ENCODE measurements at places on chromosomes 1 and 21. TPM values are rescaled to one million over a fixed set of nuclear protein-coding genes. Genes with fewer than 3 reads are reported as not detected.

IKBKE gene
- 0.80 TPM for total RNA-seq

DNA sequence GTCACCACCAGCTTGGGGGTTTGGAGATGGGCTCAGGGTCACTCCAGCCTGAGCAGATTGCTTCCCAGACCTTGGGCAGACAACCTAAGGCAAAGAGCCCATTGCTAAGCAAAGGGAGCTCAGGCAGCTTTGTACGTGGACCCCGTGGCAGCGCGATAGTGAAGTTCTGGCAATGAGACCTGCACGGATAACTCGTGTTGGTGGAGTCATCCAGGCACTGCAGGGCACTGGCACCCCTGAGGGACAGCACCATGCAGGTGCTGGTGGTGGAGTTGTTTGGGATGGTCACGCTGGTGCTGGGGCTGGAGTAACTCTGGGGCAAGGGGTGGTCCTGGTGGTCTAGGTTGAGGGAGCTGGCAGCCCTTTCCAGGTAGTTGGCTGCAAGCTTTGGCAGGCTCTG lies 13.6 kb upstream of the HSPG2 start:
- no peaks in the 10 kb centered on the region for H3K27me3 ChIP-seq
- H3K4me1 ChIP-seq, result peaks cover 35% of the 10 kb centered on the region
- H3K36me3 ChIP-seq, result no peaks in the 10 kb centered on the region
- no peak overlapping the region for H3K27ac ChIP-seq
- DNase-seq, result no peak

- no peaks in the 10 kb centered on the region for H3K36me3 ChIP-seq
- H3K4me1 ChIP-seq, result peaks cover 8% of the 10 kb centered on the region
- H3K27me3 ChIP-seq, result peaks cover 8% of the 10 kb centered on the region
- DNase-seq, result no peak
These were observed 51.2 kb downstream of the IL23R start for GRCh38 chr1:67217417-67217816.

DNA sequence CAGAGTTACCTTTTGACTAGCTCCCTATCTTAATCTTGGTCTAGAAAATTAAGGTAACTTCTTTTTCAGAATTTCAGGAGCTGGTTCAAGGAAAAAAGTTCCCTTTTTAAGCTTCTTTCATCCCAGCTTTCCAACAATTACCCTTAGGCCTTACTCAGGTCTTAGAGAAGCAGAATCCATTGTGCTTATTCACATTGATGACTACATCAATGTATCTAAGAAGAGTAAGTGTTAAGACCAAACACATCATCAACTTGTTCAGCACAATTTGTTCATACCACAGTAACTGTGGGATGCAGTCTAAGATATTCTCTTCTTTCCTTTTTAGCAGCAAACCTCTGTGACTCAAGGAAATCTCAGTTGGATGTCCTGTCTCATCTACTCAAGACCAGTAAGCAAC lies 4.1 kb downstream of the MRPL9 start:
- DNase-seq, result no peak
- H3K4me3 ChIP-seq, result no peak overlapping the region
- no peaks in the 10 kb centered on the region for H3K27me3 ChIP-seq
- H3K4me1 ChIP-seq, result peaks cover 21% of the 10 kb centered on the region
- H3K27ac ChIP-seq, result no peak overlapping the region

PDE4B gene
- 3.5 TPM for total RNA-seq

Data from left ventricle myocardium inferior (tissue), 1 donor.